ENCODE measurements at places on chromosomes 4 and X.

DNA sequence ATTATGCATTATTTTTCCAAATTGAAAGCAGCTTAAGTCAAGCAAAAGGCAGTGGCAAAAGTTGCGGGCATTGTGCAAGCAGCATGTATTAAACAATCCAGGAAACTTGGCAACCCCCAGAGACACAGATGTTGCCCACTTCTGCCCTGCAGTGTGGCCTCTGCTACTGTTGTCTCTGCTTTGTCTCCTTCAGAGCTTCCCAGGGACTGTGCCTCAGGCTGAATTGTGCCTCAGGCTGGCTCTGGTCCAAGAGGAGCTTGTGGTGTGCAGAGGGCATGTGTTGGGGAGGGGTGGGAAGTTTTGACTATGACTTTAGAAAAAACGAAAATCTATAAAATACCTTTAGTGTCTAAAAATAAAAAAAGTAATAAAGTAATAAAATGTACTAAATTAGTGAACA, 201.4 kb downstream of the CCSER1 start:
- no peak for DNase-seq

GRCh38 chr4:7171191-7171900, 21.0 kb upstream of the SORCS2 start:
- no peak for DNase-seq

DNA sequence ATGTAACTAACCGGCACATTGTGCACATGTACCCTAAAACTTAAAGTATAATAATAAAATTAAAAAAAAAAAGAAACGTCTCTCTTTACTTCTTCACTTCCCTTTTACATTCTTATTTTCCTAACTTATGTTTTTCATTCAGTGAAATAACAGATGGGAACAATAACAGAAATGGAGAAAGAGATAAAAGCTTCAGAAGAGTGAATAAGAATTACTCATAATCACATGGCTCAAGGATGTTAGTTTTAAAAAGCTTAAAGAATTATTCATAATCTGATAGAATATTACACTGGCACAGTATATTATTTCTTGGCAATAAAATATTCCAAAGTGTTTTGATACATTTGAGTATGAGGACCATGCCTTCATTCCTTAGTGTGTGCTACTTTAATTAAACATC, 175.6 kb downstream of the COL25A1 start:
- DNase-seq = no peak

DNA sequence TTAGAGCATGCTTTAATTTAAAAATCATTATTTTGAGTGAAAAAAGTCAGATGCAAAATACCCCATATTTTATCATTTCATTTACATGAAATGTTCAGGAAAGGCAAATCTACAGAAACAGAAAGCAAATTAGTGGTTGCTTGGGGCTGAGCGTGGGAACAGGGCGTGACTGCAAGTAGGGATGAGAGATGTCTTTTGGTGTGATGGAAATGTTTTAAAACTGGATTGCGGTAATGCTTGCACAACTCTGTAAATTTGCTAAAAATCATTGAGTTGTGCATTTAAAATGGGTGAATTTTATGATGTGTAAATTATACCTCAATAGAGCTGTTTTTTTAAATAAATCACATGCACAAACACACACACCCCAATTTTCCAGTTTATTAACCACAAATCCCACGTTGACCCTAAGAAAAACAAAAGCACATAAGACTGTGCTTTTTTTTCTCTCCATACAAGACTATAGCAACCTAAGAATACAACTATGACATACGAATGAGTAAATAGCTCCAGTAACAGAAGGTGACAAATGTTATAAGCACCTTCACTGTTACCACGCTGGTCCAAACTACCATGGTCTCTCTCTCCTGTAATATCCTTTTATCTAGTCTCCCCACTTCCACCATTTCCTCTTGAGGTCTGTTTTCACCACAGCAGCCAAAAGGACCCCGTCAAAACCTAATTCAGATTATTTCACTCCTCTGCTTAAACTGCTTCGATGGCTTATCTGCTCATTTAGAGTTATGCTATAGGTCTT, 37.2 kb downstream of the FRMD7 start:
- no peak for DNase-seq

GRCh38 chr4:2370597-2371320, 47.7 kb downstream of the ZFYVE28 start:
- no peak for DNase-seq

DNA sequence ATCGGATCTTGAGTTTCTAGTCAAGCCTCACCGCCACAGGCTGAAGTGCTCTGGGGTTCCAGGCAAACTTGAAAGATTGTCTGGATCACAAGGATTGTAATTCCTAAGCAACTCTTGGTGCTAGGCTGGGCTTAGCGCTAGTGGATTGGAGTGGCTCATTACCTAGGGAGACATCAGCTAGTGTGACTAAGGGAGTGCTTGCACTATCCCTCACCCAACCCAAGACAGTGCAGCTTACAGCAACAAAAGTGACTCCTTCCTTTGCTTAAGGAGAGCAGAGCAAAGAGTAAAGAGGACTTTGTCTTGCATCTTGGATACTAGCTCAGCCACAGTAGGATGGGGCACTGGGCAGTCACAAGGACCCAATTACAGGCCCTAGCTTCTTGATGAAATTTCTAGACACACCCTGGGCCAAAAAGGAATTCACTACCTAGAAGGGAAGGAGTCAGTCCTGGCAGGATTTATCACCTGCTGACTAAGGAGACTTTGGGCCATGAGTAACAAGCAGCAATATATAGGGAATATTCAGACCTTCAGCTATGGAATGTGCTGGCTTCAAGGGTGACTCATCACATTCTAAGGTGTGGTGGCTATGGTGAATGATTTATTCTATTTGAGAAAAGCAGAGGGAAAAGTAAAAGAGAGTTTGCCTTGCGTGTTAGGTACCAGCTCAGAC, 1212.4 kb downstream of the PCDH18 start:
- DNase-seq = no peak

GRCh38 chrX:15926622-15927021, 72.0 kb upstream of the AP1S2 start:
- DNase-seq = no peak

GRCh38 chr4:101025755-101026154, 321.6 kb downstream of the PPP3CA start:
- DNase-seq = no peak

GRCh38 chr4:173707658-173708419, 177.8 kb upstream of the HAND2 start:
- DNase-seq = no peak

DNA sequence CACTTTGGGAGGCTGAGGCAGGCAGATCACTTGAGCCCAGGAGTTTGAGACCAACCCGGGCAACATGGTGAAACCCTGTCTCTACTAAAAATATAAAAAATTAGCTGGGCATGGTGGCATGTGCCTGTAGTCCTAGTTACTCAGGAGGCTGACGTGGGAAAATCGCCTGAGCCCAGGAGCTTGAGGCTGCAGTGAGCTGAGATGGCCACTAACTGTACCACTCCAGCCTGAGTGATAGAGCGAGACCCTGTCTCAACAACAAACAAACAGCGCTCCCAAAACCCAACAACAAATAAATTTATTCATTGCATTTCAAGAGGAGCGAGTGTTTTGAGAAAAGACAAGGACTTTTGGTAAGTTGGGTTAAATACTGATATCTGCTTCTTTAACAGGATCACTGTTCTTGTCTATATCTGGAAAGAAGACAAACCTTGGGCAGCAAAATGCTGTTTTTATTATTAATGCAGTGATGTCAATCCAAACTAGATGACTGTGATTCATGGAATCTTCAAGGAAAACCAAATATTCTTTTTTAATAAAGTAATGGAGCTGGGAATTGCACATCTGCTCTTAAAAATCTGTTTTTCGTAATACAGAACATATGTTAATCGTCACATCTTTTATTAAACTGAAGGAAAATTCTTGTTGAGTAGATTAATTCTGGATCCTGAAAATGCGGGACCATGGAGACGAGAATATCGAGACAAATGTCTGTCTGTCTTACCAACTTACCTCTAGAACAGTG, 90.8 kb upstream of the LIMCH1 start:
- DNase-seq = no peak

DNA sequence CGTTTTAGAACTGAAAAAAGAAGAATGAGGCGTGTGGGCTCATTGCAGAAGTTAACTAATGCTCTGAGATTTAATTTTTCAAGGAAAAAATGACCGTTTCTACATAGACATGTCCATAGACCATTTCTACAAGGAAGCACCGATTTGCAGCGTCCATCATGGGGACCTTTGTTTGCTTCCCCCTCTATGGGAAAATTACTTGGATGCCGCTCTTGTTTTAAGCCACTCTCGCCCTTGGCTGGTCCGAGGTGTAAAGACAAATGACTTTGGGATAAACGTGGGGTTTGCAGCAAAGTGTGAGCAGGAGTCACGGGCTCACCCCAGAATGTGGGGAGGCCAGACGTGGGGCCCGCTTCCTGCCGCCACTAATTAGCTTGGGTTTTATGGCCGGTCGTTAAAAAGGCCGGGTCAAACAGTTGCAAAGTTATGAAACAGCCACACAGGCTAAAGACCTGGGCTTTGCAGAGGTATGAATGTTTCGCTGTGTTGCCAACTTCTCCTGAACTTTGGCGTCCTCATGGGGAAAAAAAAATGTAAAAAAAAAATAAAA, 235.9 kb downstream of the SHOX start:
- DNase-seq = no peak

GRCh38 chr4:99379571-99379970, 27.0 kb upstream of the ADH1C start:
- no peak for DNase-seq

GRCh38 chr4:169612871-169613859, 782 bp upstream of the NEK1 start:
- DNase-seq = peak; percentile 62

DNA sequence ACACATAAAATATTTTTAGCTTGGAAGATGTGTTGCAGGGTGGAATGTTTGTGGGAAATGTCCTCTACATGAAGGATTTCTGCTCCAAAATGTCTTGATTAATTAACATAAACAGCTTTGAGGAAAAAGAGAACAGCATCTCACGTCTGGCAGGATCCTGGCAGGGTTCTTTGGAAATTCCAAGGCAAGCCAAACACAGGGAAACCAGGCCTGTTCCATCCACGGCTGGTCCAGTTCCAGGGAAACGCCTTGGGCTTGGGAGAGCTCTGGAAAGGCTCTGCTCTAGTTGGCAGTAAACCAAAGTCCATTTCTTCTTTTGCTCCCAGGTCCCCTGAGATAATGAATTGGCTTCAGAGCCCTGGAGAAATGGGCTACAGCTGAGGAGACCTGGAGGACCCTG, 42.4 kb upstream of the GAB1 start:
- DNase-seq = no peak

DNA sequence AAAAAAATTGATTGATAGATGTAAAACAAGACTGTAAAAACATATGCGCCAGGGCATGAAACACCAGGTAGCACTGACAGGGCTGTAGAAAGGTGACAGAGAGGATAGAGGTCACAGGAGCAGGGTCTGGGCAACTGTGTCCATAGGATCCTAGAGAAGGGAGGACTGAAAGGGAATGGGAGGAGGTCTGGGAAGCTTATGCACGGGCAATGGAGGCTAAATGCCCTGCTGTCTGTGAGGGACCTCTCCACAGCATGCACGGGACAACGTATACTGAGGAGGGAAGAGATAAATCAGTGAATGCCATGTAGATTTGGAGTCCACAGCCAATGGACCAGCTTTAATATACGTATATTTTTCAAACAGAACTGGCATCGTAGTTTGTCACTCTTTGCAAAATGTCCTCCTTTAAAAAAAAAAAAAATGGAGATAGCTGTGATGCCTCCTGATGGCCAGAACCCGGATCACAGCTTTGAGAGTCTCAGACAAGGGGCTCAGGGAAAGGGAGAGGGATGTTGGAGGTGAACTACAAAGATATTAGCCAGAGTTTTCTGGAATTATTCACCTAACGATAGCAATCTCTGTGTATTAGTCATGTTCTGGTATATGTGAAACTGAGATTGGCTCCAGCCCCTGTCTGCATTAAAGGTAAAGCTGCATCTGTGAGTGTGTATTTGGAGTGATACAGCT, 16.0 kb downstream of the RAB40A start:
- no peak for DNase-seq

- DNase-seq = no peak
Observed at GRCh38 chr4:166903408-166903807, 330.9 kb downstream of the SPOCK3 start.

Data from memory B cell (primary cell).